ENCODE measurements at places on chromosomes 3 and 15. TPM values are rescaled to one million over a fixed set of nuclear protein-coding genes. Genes with fewer than 3 reads are reported as not detected.

Gene MYZAP
- not detected for total RNA-seq

Gene ARL13B
- total RNA-seq = 10.8 TPM

Gene DUSP7
- 39.1 TPM for total RNA-seq

Gene PIGZ
- 0.81 TPM for total RNA-seq

Gene GPR149
- total RNA-seq = not detected

Gene TRPM1
- not detected for total RNA-seq

Gene TWF2
- 154 TPM for total RNA-seq

Gene ARIH2
- 112 TPM for total RNA-seq

Gene FBXO40
- not detected for total RNA-seq

Gene DPPA4
- not detected for total RNA-seq

Gene DNASE1L3
- total RNA-seq = not detected

Data from activated CD8-positive, alpha-beta T cell treated with anti-CD3 and anti-CD28 coated beads, Interleukin-2, amount 10 ng/mL, durations not matched to agents 7 days and 5 days (primary cell).